KBM-7 (cell line): ENCODE measurements at places on chromosomes 1 and 21.

- DNase-seq, result no peak
These were observed 10.3 kb downstream of the TTC34 start for GRCh38 chr1:2791027-2791760.

- no peak for DNase-seq
These were observed 96.1 kb downstream of the LACTBL1 start for GRCh38 chr1:22876359-22877111.

GRCh38 chr1:46686255-46686654 is 14.6 kb downstream of the TEX38 start:
- no peak for DNase-seq

DNA sequence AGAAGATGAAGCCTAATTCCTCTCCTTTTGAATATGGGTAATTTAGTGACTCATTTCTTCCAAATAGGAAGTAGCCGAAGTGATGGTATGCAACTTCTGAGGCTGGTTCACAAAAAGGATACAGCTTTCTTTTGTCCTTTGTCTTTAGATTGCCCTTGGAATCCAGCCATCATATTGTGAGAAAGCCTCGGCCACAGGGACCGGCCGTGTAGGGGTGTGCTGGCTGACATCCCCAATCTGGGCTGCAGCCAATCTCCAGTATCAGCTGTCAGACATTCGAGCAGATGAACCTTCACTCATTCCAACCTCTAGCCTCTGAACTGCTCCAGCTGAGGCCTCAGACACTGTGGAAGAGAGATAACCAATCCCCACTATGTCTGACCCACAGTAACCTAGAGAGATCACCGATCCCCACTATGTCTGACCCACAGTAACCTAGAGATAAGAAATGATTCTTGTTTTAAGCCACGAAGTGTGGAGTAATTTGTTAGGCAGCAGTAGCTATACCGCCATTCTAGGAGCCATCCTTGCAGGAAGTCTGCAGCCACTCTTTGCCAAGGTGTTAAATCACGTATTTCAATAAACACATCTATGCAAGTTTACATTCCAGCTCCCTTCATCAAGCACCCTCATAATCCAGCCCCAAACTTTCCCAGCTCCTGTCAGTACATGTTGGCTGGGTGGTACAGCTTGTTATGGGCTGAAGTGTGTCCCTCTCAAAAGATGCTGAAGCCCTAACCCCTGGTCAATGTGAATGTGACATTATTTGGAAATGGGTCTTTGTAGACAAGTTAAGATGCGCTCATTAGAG is 2.9 kb upstream of the DIP2A start:
- DNase-seq, result no peak

- no peak for DNase-seq
These were observed 2.4 kb upstream of the TAF1A start for GRCh38 chr1:222592171-222592570.
